A673 (cell line): ENCODE measurements at places on chromosomes 13 and 19. TPM values are rescaled to one million over a fixed set of nuclear protein-coding genes. Genes with fewer than 3 reads are reported as not detected.

RXFP2 gene
- not detected in 2 replicates for total RNA-seq

UBE2L5 gene
- total RNA-seq, result 0.21 TPM in 1 of 2 replicates, not detected in the other

- DNase-seq, result no peak
- no peaks in the 10 kb centered on the region for H3K36me3 ChIP-seq
- no peaks in the 10 kb centered on the region for H3K4me1 ChIP-seq
- no peak overlapping the region for H3K4me3 ChIP-seq
- no peak overlapping the region for H3K27ac ChIP-seq
- no peaks in the 10 kb centered on the region for H3K27me3 ChIP-seq
These were observed 140.1 kb upstream of the FRY start for GRCh38 chr13:31891472-31891871.

DNA sequence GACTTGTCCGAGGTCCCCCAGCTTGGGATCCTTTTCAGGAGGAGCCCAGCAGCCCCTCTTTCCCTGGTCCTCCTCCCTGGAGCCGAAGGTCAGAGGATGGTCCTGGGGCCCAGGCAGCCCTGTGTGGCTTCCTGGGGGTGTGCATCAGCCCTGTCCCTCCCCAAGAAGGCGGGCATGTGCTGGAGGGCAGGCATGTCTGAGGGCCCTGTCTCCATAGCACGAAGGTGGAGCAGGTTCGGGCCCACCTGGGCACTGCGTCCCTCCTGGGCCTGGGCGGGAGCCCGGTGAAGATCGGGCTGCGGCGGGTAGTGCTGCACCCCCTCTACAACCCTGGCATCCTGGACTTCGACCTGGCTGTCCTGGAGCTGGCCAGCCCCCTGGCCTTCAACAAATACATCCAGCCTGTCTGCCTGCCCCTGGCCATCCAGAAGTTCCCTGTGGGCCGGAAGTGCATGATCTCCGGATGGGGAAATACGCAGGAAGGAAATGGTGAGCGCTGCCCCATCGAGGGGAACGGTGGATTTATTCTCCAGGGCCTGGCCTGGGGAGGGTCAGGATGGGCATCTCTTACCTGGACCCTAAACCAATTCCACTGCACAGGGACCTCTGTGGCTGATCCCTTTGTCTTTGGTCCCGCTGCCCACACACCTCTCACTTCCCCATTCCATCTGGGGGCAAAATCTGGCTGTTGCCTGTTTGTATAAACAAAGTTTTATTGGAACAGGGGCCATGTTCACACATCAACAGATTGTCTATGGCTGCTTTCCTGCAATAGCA is 10.9 kb downstream of the TIMM13 start:
- H3K27ac ChIP-seq, result no peak overlapping the region
- DNase-seq, result no peak
- no peak overlapping the region for H3K4me3 ChIP-seq
- peaks cover 7% of the 10 kb centered on the region for H3K36me3 ChIP-seq
- H3K4me1 ChIP-seq, result no peaks in the 10 kb centered on the region

DNA sequence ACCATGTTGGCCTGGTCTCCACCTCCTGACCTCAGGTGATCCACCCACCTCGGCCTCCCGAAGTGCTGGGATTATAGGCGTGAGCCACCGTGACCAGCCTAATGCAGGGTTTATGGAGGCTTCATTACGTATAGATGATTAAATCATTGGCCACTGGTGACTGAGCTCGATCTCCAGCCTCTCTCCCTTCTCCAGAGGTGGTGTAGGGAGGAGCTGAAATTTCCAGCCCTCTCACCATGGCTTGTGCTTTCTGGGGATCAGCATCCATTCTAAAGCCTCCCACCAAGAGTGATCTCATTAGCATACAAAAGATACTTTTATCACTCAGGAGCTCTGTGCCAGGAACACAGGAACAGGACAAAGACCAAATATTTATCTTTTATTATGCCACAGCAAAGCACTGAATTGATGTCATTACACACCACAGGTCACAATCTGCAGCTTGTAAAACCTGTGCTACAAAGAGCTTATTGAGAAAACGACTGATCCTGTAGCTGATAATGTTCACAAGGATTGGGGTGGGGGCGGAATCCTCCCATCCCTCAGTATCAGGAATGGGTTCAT is 32.4 kb downstream of the RHPN2 start:
- no peak overlapping the region for H3K27ac ChIP-seq
- no peaks in the 10 kb centered on the region for H3K36me3 ChIP-seq
- no peaks in the 10 kb centered on the region for H3K4me1 ChIP-seq
- no peaks in the 10 kb centered on the region for H3K27me3 ChIP-seq
- DNase-seq, result no peak
